ENCODE measurements at places on chromosomes 11 and 22.

DNA sequence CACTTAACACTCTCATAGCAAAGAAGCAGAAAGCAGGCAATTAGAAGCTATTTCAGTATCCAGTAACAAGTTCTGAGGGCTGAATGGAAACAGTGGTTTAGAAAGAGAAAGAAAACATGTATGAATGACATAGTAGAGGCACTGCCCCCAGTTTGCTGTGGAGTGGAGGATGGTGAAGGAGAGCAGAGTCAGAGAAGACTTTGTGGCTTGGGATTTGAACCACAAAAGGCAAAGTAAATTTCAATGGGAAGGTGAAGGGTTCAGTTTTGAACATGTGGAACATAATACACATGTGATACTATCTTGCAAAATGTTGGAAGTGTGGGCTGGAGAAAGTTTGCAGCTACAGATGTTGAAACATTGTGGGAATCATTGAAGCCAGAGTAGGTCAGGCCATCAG lies 81.4 kb downstream of the SNX19 start:
- DNase-seq, result no peak

DNA sequence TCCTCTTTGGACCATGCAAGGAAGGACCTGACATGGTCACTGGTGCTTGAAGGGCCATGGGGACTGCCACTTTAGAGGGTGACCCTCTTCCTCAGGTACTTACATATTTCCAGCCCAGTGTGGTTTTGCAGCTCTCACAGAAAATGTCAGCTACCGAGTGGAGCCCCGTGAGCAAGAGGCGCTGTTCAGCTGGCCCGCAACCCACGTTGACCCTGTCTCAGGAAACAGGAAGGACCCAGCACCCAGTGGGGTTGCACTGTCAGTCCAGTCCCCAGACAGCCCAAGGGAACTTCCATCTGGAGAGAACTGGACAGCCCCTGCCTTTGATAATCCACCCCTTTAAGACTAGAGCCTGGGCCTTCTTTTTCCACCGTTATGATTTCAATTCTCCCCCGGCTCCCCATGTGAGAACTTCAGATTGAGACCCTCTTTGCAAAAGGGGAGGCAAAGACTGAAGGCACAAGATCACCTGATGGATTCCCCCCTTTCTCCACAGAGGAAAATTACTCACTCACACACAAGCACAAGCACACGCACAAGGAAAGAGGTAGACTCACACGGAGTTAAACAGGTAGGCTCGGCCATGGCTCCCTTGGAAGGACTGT lies 3.4 kb downstream of the YPEL4 start:
- DNase-seq, result no peak

GRCh38 chr11:45922425-45923082 lies at the start of gene LARGE2:
Gene LARGE2 (plus strand): TSS chr11:45922656. CDS start chr11:45922883, 227 bp downstream.
- DNase-seq, result peak; percentile 66

DNA sequence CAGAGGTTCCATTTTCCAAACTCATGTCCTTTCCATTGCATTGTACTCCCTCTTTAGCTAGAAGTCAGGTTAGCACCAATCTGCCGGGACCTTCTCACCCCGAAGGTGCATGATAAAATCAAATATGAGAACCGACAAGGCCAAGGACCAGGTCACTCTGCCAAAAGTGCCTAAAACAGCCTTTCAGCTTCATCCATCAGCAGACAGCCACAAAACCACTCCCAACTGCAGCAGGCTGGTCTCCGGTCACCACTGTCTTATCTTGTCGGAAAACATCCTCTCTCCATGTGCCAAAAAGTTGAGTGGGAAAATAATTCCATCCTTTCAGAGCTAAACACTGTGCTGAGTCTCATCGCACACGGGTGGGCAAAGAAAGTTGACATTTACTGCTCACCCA lies 1.4 kb downstream of the PI4KA start:
- no peak for DNase-seq

DNA sequence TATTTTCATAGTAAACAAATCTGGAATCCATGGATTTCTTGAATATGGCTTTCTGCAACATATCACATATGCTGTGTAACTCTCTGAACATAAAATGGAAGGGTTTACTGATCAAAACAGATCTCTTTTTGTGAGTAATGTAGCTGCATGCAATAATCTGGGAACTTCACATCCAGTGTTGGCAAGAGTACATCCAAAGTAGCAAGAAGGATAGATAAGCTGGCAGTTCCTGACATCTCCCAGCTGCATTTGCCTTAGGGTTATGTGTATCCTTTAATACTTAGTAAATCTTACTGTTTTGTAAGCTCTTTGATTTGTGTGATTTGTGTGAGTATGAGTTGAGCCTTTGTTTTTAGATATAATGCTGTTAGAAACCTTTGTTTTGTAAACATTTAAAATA lies 280.4 kb upstream of the CNTN5 start:
- no peak for DNase-seq

DNA sequence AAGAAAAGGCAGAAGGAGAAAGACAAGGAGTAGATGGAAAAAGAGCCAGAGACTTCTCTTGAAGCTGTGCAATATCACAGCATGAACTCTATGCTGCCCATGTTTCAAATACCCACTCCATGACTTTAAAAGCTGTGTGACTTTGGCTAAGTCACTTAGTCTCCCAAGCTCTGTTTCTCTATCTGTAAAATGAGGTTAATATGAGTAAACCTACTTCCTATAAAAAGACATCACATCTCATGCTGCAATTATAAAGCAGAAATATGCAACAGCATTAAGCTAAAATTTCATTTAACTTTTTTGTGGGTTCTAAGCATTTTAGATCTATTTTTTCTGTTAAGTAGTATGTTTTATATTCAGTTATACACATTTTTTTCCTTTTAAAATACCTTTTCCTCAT lies 11.6 kb downstream of the DGCR2 start:
- DNase-seq, result no peak

DNA sequence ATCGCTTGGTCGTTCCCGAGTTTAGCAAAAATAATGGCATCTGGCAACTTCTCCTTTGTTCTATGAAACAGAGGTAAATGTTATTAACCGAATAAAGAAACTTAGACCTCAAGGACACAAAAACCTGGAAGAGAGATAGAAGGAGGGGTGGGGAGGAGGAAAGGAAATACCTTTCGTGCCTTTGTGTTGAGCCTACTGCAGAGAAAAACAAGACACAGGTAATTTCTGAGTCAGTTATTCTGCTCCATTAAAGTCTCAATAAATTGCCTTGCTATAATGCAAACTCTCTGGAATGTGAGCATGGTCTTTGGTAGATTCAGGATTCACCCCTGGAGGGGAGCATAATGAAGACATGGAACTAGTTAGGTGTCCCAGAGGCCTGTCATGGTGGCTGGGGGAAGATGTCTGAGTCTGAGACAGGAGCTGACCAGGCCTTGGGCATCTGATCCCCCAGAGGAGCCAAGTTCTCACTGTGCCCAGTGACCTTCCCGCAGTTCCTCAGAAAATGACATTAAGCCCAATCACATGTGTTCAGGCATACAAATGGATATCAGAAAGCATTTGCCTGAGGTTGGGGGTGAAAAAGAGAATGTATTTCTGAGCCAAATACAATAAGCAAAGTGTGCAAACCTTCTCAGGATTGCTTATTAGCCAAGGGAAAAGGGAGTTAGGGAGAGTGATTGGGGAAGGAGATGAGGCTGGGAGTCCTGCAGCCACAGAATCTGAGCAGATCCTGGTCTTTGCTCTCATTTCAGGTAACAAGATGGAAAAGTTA lies 72.6 kb upstream of the CADM1 start:
- DNase-seq, result no peak

- DNase-seq, result no peak
These were observed 49.3 kb downstream of the TIMP3 start for GRCh38 chr22:32850591-32851517.

- DNase-seq, result no peak
These were observed 32.9 kb downstream of the ARVCF start for GRCh38 chr22:19983741-19984140.

DNA sequence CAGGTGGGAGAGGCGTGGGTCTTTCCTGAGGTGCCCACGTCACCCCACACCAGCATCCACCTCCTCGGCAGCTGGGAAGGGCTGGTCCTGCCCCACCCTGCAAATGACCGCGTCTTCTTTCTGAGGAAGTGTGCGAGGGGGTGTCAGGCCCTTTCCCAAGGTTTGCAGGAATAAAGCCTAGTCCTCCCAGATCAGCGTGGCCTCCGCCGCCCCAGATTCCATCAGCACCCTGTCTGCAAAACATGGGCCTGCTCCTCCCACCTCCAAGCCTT lies 14.4 kb upstream of the SLC39A13 start:
- DNase-seq, result no peak

GRCh38 chr22:42926104-42926503 lies 69.0 kb upstream of the ARFGAP3 start:
- no peak for DNase-seq
